ENCODE measurements at places on chromosomes 4 and X.

DNA sequence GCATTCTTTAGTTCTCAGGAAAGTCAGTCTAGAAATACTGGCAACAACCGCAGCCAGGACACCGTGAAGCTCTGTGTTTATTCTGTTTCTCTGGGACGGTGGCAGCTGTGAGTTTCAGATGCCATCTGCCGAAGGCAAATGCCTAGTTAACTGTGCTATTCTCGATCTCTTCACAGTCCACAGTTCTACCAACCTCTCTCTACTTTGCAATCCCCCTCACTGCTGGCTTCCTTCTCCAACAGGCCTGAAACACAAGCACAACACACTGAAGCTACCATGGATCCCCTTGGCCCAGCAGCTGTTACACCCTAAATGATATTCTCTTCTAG lies 118.8 kb downstream of the ZNF827 start:
- DNase-seq: no peak

DNA sequence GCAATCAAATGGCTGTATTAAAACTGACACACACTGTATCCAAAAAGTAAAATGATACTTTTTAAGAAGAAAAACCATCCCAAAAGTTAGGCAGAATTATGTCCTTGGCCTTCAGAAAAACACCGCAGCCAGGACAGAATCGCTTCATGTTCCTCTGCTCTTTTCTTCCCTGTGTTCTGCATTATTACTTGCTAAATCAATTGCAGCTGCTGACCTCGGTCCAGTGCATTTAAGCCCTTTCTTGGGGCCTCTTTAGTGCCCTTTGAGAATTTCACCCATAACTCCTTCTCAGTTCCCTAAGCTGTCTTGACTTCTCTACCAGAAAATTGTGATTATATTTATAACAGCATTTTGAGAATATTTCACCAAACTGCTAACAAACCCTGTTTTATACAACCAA lies 696.9 kb downstream of the PCDH7 start:
- DNase-seq: no peak

GRCh38 chr4:108144451-108144850 lies 24.3 kb downstream of the LEF1 start:
- no peak for DNase-seq

GRCh38 chrX:5915783-5916182 lies 312.9 kb downstream of the NLGN4X start:
- no peak for DNase-seq

DNA sequence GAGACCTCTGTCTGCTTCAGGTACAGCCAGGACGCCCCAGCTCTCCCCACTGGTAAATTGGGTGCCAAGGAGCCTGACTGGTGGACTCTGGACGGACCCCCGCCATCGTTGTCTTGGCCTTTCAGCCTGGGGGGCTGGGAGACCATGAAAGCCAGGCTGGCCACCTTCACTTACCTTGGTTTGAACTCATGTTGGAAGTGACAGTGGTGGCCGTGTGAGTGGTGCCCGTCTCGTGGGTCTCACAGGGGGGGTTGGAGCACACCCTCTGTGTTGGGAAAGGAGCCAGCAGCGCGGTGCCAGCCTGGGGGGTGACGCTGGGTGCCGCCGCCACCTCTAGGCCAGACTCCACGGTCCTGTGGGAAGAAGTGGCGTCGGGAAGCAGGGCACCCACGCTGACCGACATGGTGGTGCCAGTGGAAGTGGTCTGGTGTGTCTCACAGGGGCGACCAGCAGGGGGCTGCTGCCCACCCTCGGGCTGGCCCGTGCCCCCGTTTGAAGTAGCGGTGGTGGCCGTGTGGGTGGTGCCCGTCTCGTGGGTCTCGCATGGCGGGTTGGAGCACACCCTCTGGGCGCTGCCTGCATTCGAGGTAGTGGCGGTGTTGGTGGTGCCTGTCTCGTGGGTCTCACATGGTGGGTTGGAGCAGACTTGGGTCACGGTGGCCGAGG lies 9.6 kb upstream of the RENBP start:
- no peak for DNase-seq

GRCh38 chrX:120308558-120308957 lies 2.7 kb downstream of the TMEM255A start:
- no peak for DNase-seq
